Activated CD4-positive, alpha-beta T cell treated with anti-CD3 and anti-CD28 coated beads for 36 hours (primary cell): ENCODE measurements at places on chromosomes 16 and 17. TPM values are rescaled to one million over a fixed set of nuclear protein-coding genes. Genes with fewer than 3 reads are reported as not detected.
A peak's percentile ranks its signal among the peaks of the same experiment; 100 is the strongest.

GRCh38 chr16:86490859-86491639, 19.3 kb upstream of the FOXF1 start:
- peaks cover 5% of the 10 kb centered on the region for H3K4me1 ChIP-seq
- no peaks in the 10 kb centered on the region for H3K36me3 ChIP-seq
- H3K4me3 ChIP-seq: no peak overlapping the region

DNA sequence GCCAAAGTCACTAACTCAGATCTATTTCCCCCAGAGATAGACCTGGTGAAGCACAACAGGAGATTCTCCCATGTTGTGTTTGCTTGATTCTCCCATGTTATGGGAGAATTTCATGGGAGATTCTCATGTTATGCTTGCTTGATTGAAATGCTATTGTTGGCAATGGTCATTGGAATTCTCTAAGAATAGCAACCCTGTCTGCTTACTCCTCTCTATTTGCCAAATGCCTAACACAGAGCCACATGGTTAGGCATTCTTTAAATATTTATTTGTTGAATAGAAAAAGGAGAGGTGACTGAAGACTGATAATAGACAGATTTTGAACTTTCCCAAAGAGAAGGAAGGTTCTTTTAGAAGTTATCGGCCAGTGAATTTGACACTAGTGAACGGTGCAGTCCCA, 111.5 kb upstream of the MPHOSPH6 start:
- no peaks in the 10 kb centered on the region for H3K36me3 ChIP-seq
- H3K27me3 ChIP-seq: peaks cover 2% of the 10 kb centered on the region
- DNase-seq: no peak
- H3K4me1 ChIP-seq: no peaks in the 10 kb centered on the region
- no peak overlapping the region for H3K27ac ChIP-seq

DNA sequence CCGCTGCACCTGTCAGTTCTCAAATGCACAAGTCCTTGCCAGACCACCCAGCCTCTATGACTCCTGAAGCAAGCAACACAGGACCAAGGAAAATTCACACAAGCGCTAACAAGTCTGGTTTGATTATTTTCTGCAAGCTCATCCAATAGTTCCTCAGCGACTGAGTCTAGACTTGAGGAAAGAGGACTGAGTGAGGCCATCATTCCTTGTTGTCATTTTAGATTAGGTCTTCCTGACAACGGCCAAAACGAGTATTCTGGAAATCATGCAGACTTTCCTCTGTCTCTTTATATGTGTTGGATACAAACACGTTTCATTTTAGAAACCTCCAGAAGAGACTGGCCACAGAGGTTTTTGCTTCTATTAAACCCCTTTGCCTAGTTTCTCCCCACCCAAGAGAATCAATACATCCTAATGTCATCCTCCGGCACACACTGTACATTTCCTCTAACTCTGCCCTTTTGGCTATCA, 561 bp downstream of the CCDC47 start:
- no peak for DNase-seq
- no peaks in the 10 kb centered on the region for H3K27me3 ChIP-seq
- peaks cover 42% of the 10 kb centered on the region for H3K36me3 ChIP-seq
- H3K4me1 ChIP-seq: peaks cover 55% of the 10 kb centered on the region

DNA sequence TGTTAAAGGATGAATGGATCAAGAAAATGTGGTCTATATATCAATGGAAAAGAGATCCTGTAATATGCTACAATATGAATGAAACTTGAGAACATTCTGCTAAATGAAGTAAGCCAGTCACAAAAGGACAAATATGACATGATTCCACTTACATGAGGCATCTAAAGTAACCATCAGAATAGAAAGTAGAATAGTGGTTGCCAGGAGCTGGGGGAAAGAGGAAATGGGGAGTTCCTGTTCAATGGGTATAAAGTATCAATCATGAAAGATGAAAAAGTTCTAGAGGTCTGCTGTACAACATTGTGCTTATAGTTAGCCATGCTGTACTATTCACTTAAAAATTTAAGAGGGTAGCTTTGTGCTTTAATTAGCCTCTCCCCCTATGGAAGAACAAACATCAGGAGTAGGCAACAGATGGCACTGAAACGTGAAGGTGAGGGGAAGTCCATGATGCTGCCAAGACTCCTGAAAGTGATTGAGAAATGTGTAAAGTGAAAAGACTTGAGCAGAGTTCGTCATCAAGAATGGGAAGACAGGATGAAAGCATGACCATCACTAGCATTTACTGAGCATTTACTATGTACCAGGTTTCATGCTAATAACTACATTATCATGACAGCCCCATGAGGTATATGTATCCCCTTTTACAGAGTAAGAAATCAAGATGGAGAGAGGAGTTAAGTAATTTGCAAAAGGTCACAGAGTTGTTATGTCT, 167.2 kb downstream of the CYB561 start:
- H3K4me3 ChIP-seq: no peak overlapping the region
- H3K4me1 ChIP-seq: peaks cover 26% of the 10 kb centered on the region
- no peaks in the 10 kb centered on the region for H3K27me3 ChIP-seq
- no peak overlapping the region for H3K27ac ChIP-seq
- no peak for DNase-seq

DNA sequence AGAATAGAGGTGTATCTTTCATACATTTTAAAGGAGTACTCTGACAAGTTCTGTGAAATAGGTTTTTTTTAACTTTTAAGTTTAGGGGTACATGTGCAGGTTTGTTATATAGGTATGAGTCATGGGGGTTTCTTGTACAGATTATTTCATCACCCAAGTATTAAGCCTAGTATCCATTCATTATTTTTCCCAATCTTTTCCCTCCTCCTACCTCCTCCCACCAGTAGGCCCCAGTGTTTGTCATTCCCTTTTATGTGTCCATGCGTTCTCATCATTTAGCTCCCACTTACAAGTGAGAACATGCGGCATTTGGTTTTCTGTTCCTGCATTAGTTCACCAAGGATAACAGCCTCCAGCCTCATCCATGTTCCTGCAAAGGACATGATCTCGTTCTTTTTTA, 175.5 kb downstream of the CYB561 start:
- no peaks in the 10 kb centered on the region for H3K27me3 ChIP-seq
- peaks cover 11% of the 10 kb centered on the region for H3K4me1 ChIP-seq
- no peak overlapping the region for H3K4me3 ChIP-seq
- no peak for DNase-seq
- peaks cover 10% of the 10 kb centered on the region for H3K36me3 ChIP-seq
- no peak overlapping the region for H3K27ac ChIP-seq

DNA sequence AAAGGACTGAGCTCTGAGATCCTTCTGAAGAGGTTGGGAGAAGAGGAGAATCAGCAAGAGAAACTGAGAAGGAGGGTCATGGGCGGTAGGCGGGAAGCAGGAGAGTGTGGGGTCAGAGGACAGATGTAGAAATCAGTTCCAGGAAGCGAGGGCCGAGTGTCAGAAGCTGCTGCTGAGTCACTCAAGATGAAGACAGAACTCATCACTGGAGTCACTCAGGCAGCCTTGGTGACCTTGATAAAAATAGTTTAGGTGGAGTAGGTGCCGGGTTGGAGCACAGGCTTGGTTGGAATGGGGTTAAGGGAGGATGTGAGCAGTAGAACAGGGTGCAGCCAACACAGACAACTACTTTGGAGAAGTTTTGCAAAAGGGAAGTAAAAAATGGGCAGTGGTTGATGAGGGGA, 6.1 kb upstream of the ITGAM start:
- H3K4me1 ChIP-seq: peaks cover 26% of the 10 kb centered on the region
- H3K36me3 ChIP-seq: no peaks in the 10 kb centered on the region
- H3K27ac ChIP-seq: peak overlapping the region; percentile 66
- peak; percentile 72 for DNase-seq

DNA sequence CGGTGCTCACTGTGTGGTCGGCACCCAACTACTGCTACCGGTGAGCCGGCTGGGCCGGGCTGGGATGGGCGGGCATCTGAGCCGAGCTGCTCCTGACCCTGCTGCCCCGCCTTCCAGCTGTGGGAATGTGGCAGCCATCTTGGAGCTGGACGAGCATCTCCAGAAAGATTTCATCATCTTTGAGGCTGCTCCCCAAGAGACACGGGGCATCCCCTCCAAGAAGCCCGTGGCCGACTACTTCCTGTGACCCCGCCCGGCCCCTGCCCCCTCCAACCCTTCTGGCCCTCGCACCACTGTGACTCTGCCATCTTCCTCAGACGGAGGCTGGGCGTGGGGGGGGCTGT, 6.9 kb downstream of the TBX6 start:
- DNase-seq: no peak
- no peaks in the 10 kb centered on the region for H3K27me3 ChIP-seq
- no peak overlapping the region for H3K27ac ChIP-seq
- H3K4me3 ChIP-seq: no peak overlapping the region
- H3K36me3 ChIP-seq: peaks cover 36% of the 10 kb centered on the region
- H3K4me1 ChIP-seq: peaks cover 8% of the 10 kb centered on the region

DNA sequence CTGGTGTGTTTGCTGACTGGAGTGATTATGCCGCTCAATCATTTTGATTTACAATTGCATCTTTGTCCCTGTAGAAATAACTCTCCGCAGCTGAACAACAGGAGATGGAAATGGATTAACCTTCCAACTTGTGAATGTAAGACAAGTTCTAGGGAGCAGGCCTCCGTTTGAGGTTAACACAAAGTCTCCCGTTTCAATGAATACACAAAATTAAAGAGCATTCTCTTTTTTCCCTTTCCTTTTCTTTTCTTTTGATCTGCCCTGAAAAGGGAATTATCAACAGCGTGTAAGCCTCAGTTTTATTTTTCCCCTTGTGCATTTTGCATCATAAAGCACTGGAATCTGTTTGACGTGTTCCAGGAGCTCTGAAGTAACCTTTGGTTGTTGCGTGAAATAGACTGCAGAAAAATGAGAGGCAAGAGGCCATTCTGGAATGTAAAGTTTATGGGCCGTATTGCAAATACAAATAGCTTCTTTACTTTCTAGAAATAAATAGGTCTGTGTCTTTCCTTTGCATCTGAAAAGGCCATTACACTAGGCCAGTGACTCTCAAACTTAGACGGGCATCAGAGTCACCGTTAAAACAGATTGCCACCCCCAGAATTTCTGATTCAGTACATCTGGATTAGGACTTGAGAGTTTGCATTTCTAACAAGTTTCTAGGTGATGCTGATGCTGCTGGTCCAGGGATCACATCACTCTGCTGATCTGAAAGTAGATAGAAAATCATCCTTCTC, 164.7 kb downstream of the ZNF18 start:
- H3K4me1 ChIP-seq: no peaks in the 10 kb centered on the region
- H3K27me3 ChIP-seq: no peaks in the 10 kb centered on the region
- no peak overlapping the region for H3K4me3 ChIP-seq
- no peak for DNase-seq

DNA sequence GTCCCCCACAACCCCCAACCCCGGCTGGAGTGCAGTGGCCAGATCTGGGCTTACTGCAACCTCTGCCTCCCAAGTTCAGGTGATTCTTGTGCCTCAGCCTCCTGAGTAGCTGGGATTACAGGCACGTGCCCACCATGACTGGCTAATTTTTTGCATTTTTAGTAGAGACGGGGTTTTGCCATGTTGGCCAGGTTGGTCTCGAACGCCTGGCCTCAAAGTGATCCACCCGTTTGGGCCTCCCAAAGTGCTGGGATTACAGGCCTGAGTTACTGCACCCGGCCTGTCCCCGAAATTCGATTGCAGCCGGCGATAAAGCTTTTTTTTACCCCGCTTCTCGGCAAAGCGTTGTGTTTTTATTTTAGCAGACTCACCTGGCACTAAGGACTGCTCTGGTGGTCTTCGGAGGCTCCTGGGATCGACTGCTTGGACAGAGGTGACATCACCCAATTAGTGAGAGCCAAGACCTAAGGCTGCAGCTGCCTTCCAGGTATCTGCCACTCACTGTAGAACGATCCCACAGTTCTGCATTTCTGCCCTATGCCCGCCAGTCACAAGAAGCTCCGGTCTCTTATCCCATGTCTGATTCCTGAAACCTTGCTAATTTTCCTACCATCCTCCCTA, 82.2 kb upstream of the ARL4D start:
- H3K4me1 ChIP-seq: peaks cover 11% of the 10 kb centered on the region
- H3K36me3 ChIP-seq: peaks cover 10% of the 10 kb centered on the region
- H3K27ac ChIP-seq: no peak overlapping the region
- H3K4me3 ChIP-seq: no peak overlapping the region

DNA sequence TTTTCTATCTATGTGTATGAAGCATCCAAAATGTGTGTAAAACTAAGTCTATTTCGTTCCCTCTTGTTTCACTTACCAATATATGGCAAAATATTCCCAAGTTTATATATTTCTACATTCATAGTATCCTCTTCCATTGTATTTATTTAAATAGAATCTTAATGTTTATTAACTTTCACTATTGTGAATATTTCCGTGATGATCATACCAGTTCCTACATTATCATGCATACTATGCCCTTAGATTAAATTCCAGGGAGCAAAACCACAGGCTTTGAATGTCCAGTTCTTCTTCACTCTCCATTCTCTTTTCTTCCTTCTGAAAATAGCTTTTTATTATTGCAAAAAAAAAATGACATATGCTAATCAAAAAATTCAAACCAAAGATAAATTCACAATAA, 4.0 kb downstream of the MAP2K6 start:
- H3K4me3 ChIP-seq: no peak overlapping the region
- H3K4me1 ChIP-seq: peaks cover 22% of the 10 kb centered on the region
- H3K27ac ChIP-seq: no peak overlapping the region

DNA sequence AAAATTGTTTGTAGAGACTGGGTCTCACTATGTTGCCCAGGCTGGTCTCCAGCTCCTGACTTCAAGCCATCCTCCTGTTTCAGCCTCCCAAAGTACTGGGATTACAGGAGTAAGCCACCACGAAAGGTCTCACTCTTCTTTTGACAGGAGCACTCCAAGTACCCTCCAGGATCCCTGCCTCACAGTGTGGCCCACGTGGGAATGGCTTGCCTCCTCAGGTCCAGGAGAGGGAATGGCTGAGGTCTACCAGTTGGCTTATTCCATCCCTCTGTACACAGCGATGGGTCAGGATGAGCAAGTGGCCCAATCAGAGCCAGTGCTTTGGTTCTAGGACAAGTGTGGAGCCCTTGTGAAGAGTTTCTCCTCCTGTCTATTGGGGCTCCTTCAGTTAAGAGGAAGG, 73.7 kb upstream of the ZNF423 start:
- H3K4me1 ChIP-seq: no peaks in the 10 kb centered on the region
- H3K27ac ChIP-seq: no peak overlapping the region
- H3K27me3 ChIP-seq: peaks cover 6% of the 10 kb centered on the region
- DNase-seq: no peak
- H3K36me3 ChIP-seq: no peaks in the 10 kb centered on the region
- H3K4me3 ChIP-seq: no peak overlapping the region

The LPCAT2 gene
- 0.59 TPM for total RNA-seq

DNA sequence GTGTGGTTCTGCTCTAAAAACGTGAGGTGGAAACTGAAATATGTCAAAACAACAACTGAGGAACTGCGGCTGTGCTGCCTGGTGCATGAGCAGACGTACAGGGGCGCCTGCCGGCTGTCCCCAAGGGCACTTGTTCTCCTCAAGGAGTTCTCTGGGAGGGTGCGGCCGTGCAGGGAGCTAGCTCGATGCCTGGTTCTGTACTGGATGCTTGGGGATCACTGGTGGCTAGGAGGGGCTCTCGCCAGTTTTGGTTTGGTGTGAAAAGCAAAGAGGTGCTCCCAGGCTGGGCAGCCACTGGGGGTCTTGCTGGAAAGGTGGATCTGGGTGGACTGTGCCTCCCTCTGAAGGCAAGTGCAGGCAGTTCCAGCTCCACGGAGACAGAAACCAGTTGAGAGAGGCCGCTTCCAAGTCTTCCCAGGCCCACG, 41.9 kb upstream of the ATP2A3 start:
- no peak for DNase-seq
- no peaks in the 10 kb centered on the region for H3K27me3 ChIP-seq
- H3K4me3 ChIP-seq: no peak overlapping the region
- peaks cover 15% of the 10 kb centered on the region for H3K36me3 ChIP-seq
- H3K4me1 ChIP-seq: peaks cover 6% of the 10 kb centered on the region

The HBZ gene
- not detected for total RNA-seq
